Type B pancreatic cell (in vitro differentiated cells): ENCODE measurements at places on chromosomes 4 and X.

- no peak for DNase-seq
Measured at GRCh38 chrX:24860140-24860539, 155.6 kb downstream of the ARX start.

- DNase-seq = no peak
Measured at GRCh38 chr4:23169608-23170311, 477.0 kb downstream of the GBA3 start.

GRCh38 chr4:67892253-67892652, 8.5 kb upstream of the TMPRSS11D start:
- no peak for DNase-seq

DNA sequence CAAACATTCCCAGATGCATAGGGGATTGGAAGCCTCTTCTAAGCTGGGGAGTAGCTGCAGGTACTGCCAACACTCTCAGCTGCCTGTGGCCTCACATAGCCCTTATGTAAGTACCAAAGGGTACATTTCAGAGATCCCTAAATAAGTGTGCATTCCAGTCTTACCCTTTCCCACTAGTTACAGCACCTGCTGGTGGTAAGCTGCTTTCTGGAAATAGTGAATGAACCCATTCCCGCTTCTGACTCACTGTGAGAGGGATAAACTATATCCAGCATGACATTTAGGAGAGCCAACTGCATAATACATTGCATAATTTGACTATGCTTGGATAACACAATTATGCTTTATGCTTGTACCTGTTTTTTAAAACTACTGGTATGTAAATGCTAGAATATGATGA, 149.0 kb downstream of the FAM13A start:
- DNase-seq = no peak

GRCh38 chrX:17039826-17040225, 93.4 kb downstream of the REPS2 start:
- DNase-seq = no peak

DNA sequence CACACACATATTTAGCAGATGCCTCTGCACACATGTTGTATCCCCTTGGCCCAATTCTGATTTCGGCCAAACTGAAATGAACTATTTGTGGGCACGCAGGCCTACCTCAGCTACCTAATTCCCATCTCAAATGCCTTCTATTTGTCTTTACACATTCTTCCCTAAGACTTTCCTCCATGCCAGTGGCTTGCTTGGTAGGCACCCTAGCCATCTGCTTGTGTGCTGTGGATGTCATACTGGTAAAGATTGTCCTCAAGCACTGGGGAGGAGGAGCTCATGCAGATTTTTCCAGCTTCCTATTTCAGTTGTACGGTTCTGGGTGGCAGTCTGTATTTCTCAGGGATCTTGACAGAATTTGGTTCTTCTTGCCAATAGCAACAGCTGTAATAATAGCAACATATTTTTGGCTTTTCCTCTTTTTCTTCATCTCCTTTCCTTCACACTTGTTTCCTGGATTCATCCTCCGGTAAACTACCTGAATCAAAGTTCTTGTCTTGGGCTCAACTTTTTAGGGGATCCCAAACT, 514.3 kb downstream of the ADGRL3 start:
- no peak for DNase-seq

GRCh38 chr4:41389356-41389755, 132.6 kb downstream of the UCHL1 start:
- DNase-seq = no peak

- peak; percentile 68 for DNase-seq
Measured at GRCh38 chrX:72003811-72004750, 93.4 kb downstream of the NHSL2 start.

DNA sequence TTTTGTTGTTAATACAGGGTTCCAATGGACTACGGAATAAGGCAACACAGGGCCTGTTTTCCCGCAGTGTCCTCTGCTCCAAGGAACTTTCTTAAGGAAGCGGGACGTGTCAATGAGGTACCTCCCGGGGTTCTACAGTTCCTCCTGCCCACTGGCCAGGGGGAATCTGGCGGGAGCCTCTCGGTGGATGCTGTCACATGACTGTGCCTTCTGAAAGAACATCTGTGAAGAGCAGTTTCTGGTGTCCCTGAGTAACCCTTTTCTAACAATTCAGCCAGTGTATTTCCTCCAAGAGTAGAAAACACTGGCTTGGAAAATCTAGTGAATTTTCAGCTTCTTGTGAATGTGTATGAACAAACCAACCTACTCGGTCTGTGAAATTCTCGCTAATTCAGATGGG, 32.7 kb downstream of the MFAP3L start:
- no peak for DNase-seq

- no peak for DNase-seq
Measured at GRCh38 chr4:126679303-126679702, 953.5 kb upstream of the INTU start.

GRCh38 chr4:128573781-128574508, 235.6 kb upstream of the JADE1 start:
- no peak for DNase-seq

GRCh38 chr4:173821036-173821435, 291.0 kb upstream of the HAND2 start:
- no peak for DNase-seq

- DNase-seq = no peak
Measured at GRCh38 chr4:86338989-86339388, 20.9 kb downstream of the MAPK10 start.

DNA sequence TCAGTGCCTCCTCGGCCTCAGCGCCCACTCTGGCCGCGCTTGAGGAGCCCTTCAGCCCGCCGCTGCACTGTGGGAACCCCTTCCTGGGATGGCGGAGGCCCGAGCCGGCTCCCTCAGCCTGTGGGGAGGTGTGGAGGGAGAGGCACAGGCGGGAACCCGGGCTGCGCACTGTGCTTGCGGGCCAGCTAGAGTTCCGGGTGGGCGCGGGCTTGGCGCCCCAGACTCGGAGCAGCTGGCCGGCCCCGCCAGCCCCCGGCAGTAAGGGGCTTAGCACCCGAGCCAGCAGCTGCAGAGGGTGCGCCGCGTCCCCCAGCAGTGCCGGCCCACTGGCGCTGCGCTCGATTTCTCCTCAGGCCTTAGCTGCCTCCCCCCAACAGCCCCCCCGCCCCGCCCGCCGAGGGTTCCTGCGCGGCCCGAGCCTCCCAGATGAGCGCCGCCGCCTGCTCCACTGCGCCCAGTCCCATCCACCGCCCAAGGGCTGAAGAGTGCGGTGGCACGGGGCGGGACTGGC, 1137.0 kb downstream of the PCDH18 start:
- no peak for DNase-seq

DNA sequence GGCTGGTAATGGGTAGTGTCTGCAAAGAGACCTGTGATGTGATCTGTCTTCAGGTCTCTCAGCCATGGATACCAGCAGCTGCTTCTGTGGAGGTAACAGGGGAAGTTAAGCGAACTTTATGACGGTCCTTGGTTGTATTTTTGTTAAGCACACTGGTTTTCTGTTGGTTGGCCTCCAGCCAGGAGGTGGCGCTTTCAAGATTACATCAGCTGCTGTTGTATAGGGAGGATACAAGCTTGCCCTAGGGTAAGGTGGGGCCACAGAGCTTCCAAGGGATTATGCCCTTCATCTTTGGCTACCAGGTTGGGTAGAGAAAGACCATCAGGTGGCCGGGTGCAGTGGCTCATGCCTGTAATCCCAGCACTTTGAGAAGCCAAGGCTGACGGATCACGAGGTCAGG, 834.2 kb upstream of the GALNTL6 start:
- no peak for DNase-seq

DNA sequence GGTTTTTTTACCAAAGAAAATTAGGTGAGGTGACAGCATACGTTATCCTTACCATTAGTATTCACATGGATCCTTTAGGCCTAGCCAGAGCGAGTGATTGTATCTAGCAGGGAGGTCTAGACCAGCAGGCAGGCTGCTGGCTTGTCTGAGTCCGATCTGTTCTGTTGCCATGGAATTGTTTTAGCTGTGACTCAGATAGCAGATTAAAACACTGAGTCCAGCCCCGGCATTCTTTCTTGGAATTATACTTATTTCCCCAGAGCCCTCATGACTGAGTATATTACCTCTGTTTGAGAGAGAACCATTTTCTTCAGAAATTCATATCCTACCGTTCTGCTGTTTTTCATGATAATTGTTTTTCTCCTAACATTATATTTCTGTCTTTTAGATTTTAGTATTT, 37.4 kb downstream of the OCRL start:
- no peak for DNase-seq
